ENCODE measurements at places on chromosomes 16 and 17.
A peak's percentile ranks its signal among the peaks of the same experiment; 100 is the strongest.

GRCh38 chr17:40608061-40608581 lies 39.5 kb downstream of the SMARCE1 start:
- peak; percentile 75 for DNase-seq

DNA sequence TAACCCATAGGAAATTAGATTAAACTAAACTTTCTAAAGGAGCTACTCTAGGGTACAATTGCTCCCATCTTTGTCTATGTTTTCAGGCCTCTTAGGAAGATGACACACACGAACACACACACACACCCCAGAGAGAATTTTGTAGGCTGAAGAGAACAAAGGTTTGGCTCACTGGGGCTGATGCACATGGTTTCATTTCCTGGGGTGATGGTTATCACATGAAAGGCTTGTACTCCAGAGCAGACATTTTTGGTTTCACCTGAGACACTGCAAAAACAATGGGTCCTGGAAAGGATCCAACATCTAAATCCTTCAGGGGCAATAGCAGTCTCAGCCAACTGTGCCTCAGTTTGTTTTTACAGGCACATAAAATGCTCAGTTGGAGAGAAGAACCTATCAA lies 62.8 kb downstream of the GRB7 start:
- DNase-seq: peak; percentile 62

GRCh38 chr16:28975158-28975599 lies 601 bp downstream of the SPNS1 start:
- DNase-seq: no peak

DNA sequence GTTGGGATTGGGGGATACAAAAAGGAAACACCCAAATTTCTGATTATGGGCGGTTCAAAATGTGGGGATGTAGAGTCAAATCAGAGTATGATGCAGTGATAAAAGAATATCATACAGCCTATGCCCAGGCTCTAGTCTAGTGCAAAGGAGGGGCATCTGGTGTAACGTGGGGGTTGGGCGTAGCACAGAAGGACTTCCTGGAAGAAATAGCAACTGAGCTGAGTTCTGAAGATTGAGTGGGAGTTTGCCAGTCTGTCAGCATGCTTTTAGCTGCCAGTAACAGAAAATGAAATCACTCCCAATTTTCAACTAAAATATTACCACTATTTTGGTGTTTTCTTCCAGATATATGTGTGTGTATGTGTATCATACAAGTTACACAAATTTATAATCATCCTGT lies 196.9 kb downstream of the SPECC1 start:
- no peak for DNase-seq

- no peak for DNase-seq
Observed at GRCh38 chr17:30248786-30249185, 13.3 kb upstream of the SLC6A4 start.

- DNase-seq: no peak
Observed at GRCh38 chr17:48995304-48995973, 1.7 kb upstream of the IGF2BP1 start.

- DNase-seq: no peak
Observed at GRCh38 chr17:10857976-10858375, 20.1 kb upstream of the PIRT start.

GRCh38 chr17:37327341-37328090 lies 48.3 kb upstream of the C17orf78 start:
- DNase-seq: no peak

DNA sequence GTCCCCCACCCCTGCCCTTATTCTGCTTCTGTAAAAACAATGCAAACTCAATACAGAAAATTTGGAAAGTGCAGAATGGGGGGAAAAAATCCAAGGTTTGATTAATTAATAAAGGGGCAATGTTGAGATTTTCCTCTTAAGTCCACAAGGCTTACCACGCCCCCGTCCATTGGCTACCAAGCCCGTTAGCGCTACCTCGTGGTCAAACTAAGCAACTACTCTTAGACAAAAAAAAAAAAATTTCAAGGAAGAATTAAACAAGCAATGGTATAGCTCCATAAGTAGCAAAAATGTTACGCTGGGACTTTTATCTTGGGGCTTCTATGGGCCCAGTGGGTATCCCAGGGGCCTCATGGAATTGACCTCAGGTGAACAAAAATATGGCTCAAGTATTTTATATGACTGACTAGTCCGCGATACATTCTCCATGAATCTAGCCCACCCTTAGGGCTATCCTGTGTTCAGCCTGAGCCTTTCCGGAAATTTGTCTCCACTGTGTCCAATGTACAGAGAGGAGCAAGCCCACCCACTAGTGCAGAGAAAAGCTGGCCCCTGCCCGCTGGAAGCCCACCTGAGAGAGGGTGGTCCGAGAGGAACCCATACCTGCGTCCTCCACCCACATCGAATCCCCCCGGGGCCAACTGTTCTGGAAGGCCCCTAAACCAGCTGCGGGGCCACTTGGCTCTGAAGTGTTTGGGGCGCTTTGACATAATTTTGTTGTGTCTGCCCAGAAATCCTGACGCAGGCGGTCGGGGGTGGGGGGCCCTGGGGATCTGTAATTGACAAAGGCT lies 19.1 kb upstream of the TEX2 start:
- DNase-seq: peak; percentile 46

- no peak for DNase-seq
Observed at GRCh38 chr17:64732336-64733006, 70.4 kb upstream of the SMURF2 start.

DNA sequence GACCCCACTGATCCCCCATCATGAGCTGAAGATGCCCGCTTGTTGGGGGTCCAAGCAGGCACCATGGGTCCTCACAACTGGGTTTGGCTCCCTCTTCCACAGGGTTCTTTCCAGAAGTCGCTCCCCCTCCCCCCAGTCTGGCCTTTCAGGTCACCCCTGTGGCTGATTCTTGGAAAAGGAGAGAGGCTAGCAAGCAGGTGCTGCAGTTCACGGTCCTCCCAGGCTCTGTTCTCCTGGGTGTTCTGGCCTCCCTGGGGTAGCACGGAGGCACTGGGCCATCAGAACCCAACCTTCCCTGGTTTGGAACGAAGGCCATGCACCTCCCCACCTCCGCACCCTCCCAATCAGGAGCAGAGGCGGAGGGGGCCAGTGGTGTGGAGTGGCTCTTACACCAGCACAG lies 18.9 kb downstream of the CACNA1G start:
- DNase-seq: no peak

DNA sequence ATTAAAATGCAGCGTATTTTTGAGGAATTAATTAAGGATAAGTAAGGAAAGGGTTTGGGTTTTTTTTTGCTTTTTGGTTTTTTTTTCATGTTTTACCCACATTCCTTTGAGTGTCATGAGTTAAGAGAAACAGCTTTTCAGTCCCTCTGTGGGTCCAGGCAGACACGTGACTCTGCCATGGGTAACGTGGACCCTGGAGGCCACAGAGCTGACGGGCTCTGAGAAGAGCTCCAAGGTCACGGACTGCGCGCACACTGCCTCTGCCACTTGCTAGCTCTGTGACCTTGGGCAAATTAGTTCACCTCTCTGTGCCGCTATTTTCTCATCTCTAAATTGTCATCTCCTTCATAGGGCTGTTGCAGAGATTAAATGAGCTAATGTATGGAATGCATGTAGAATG lies 588.2 kb upstream of the CDH11 start:
- no peak for DNase-seq

DNA sequence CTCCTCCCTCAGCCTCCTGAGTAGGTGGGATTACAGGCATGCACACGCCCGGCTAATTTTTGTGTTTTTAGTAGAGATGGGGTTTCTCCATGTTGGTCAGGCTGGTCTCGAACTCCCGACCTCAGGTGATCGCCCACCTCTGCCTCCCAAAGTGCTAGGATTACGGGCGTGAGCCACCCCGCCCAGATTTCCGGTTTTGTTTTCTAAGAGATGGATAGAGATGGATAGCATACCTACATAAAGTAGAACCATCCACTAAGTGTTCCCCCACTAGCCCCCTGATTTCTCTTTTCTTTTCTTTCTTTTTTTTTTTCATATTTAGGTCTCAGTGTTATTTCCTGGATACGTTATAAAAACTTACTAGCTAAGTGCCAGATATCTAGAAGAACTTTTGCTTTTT lies 2.0 kb downstream of the WSB1 start:
- no peak for DNase-seq

DNA sequence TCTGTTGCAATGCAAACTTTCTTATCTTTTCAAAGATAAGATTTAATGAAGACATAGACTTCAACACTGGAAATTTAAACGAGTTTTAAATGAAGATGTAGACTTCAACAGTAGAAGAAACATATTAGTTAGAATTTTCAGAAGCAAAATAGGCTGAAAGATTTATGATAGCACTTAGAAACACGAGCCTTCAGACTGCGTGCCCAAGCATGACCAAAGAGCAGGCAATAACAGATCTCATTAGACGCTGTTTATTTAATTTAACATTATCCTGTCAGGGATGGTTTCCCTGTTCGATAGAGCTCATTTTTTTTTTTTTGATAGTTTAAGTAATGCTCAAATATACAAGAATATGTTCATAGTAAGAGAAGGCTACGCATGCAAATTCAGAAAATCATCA lies 604.7 kb upstream of the SOX9 start:
- no peak for DNase-seq

DNA sequence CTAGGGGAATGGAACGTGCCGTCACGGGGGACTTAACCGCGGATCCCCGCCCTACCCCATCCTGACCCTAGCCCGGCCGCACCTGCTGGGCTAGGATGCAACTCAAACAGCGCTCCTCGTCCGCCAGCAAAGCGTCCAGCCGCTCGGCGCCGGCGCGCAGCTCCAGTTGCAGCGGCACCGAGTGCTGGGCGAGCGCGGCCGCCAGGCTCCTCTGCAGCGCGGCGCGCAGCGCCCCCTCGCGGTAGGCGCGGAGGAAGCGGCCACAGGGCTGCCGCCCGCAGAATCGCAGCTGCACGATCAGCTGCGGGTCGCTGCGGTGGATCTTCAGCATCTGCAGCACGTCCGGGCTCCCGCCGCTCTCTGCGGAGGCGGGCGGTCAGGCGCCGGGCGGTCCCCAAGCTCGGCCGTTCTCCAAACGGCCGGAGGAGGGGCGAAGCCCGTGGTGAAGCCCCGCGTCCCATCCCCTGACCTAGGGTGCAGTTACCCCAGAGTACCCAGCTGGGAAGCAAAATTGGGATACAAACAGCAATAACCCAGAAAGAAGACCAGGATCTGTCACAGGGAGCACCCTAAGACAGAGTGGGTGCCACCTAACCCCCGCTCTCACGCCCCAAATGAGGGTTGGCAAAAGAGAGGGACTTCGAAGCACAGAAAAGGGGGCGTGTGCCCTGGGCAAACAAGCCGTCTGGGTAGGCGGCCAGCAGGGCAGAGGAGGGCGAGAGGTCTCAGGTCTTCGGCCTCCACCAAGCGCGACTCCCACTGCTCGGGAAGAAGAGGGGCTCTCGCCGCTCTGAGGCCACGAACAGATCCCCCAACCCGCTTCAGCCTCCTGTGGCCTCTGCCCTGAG lies 4.2 kb downstream of the TRADD start:
- DNase-seq: peak; percentile 71

DNA sequence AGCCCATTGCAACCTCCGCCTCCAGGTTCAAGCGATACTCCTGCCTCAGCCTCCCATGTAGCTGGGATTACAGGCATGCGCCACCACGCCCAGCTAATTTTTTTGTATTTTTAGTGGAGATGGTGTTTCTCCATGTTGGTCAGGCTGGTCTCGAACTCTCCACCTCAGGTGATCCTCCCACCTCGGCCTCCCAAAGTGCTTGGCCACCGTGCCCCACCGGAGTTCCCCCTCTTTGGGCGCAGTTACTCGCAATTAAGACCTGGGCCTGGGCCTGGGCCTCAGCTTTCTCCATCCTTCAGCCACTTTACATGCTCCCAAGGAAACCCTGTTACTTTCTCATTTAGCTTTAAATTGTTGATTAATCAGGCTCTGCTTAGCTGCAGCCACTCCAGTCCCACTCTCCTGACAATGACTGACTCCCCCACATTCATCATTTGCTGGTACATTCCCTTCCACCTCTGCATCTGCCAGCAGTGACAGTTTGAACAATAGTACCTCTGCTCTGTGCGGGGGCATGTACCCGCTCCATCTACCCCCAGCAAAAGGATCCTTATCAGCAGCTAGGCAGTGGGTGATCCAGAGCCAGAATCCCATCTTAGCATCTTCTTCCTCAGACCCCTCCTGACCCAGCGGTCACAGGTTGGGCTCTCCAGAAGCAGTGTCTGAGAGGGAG lies 47.2 kb upstream of the SLC47A1 start:
- DNase-seq: no peak

- no peak for DNase-seq
Observed at GRCh38 chr16:8708536-8708935, 34.1 kb downstream of the ABAT start.

- DNase-seq: peak; percentile 31
Observed at GRCh38 chr16:16021988-16022682, 72.7 kb downstream of the ABCC1 start.

DNA sequence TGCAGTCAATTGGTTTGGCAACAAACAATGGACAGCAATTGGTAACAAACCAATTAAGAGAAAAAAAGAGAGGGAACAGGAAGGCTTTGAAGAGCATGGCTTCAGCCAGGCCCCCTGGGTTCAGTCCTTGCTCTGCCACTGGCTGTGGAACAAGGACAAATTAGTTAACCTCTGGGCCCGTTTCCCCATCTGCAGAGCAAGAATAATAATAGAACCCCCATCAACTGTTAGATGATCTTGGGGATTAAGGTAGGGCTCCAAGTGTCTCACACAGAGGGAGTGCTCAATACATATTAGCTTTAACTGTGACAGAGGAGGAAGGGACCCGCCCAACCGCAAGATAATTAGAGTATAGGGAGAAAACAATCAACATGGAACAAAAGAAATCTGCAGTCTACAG lies 55.2 kb downstream of the PECAM1 start:
- DNase-seq: no peak

DNA sequence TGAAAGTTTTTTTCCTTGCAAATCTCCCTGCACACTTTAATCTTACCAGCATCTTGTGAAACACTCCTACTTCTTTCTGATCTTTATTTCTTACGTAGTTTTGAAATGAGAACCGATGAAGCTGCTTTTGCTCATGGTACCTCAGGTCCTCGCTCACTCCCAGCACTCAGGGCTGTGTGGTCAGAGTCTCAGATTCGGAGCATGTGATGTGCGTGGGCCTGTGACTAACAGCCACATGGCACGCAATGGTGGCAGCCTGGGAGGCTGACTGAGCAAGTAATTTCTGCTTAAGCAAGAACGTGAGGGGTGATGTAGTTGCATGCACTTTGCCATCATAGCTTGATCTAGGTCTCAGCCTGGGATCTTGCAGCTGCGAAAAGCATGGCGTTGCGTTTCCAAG lies 624.3 kb downstream of the MAF start:
- no peak for DNase-seq

- peak; percentile 87 for DNase-seq
Observed at GRCh38 chr17:29615492-29616299, 7.0 kb downstream of the CORO6 start.

GRCh38 chr17:27569257-27569722 lies 61.7 kb upstream of the LGALS9 start:
- peak; percentile 72 for DNase-seq

DNA sequence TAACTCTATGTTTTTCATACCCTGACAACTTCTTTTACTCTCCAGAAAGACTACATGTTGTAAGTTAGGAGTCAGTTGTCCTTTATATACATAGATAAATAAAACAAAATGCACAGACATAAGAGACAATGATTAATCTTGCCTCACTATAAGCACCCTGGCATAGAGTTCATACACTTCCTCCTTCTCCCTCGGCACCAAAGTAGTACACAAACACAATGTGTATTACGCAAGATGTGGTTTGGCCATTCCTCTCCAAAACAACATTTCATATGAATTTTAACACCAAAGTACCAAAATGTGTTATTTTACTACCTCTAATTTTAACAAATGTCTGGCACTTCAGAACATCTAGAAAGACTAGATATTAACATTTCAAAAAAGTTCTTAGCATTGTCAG lies 17.2 kb upstream of the SLFN11 start:
- no peak for DNase-seq

Measured in CD4-positive, alpha-beta T cell treated with Interleukin-15 for 1 hour (primary cell).